Spinal cord (tissue), 10 donors: ENCODE measurements at places on chromosomes 5 and 9.

DNA sequence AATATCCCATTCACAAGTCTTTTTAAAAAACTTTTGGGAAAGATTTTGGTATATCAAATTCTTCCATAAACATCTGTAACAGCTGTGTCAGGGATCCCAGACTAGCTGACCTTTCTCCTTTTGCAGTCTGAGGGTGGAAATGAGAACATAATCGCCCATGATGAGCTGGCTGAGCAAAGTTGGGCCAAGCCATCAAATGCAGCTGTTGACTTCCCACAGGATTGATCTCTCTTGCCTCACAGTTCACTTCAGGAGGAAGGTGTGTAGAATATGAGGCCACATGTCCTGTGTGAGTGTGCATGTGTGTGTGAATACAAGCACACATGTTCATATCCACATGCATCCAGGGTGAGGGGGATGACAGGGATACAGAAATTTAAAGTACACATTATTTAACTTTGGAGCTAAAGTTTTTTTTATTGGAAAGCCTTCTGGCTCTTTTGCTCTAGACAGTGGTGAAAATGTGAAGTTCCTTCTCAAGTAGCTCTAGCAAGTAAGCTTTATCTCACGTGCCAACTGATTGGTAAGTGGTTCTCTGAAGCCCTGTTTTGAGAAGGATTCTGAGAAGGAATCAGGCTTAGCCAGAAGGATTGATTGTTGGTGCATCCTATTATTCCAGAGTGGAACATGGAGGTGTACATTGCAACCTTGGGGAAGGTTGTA is 468.8 kb upstream of the DMAC1 start:
- H3K27me3 ChIP-seq = no peaks in the 10 kb centered on the region
- no peak overlapping the region for H3K4me3 ChIP-seq
- no peak for DNase-seq
- H3K4me1 ChIP-seq = no peaks in the 10 kb centered on the region
- H3K27ac ChIP-seq = no peak overlapping the region

GRCh38 chr5:108125771-108126511 is 256.0 kb downstream of the FBXL17 start:
- H3K36me3 ChIP-seq = no peaks in the 10 kb centered on the region
- no peak overlapping the region for H3K27ac ChIP-seq
- H3K27me3 ChIP-seq = no peaks in the 10 kb centered on the region
- H3K4me1 ChIP-seq = no peaks in the 10 kb centered on the region

DNA sequence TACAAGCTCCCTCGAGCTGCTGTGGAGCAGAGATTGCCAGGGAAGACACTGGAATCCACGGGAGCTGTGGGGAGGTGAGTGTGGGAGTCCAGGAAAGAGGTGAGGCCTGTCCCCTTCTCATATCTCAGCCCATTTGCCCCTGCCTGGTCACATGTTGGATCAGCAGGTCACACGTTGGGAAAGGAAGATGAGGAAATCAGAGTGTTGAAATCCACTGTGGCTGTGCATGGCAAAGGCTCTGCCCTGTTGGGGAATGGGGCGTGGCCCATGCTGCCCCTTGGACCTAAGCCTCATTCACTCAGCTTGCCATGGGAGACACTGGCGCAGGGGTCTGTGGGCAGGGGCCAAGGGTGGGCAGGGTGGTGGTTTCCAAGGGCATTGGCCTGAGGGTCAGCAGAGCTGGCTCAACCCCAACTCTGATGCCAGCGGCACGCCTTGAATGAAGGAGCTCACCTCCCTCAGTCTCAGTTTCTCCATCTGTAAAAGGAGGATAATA is 85.4 kb upstream of the CPEB4 start:
- H3K27me3 ChIP-seq = no peaks in the 10 kb centered on the region
- H3K4me1 ChIP-seq = peaks cover 21% of the 10 kb centered on the region
- no peak overlapping the region for H3K4me3 ChIP-seq
- no peaks in the 10 kb centered on the region for H3K36me3 ChIP-seq

DNA sequence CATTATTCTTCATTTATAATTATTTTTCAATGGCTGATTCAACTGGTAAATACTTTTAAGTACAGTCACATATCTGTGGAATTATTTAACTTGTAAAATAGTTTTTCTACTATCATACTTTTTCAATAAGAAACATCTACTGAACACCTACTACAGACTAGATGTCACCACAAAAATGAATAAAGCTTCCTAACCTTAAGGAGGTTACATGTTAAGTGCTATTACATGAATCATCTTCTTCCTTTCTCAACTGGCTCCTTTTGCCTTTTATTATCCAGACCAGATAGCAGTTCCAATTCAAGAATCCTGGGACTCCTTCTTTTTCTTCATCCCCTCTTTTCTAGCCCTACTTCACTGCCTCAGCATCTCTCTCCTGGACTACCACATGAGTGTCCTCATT is 4.7 kb downstream of the PGGT1B start:
- H3K27me3 ChIP-seq = no peaks in the 10 kb centered on the region
- no peaks in the 10 kb centered on the region for H3K4me1 ChIP-seq
- DNase-seq = no peak
- H3K27ac ChIP-seq = no peak overlapping the region
- no peak overlapping the region for H3K4me3 ChIP-seq

- no peaks in the 10 kb centered on the region for H3K36me3 ChIP-seq
- no peak overlapping the region for H3K4me3 ChIP-seq
- H3K4me1 ChIP-seq = no peaks in the 10 kb centered on the region
- peak overlapping the region; percentile 21 for H3K27ac ChIP-seq
- H3K27me3 ChIP-seq = peaks cover 18% of the 10 kb centered on the region
- DNase-seq = no peak
These were observed 28.7 kb upstream of the PALM2AKAP2 start for GRCh38 chr9:109751253-109751652.

- H3K36me3 ChIP-seq = no peaks in the 10 kb centered on the region
- H3K4me3 ChIP-seq = no peak overlapping the region
- no peak for DNase-seq
- peaks cover 57% of the 10 kb centered on the region for H3K27me3 ChIP-seq
These were observed 134.6 kb upstream of the HAND1 start for GRCh38 chr5:154612666-154613065.

- no peaks in the 10 kb centered on the region for H3K36me3 ChIP-seq
- no peaks in the 10 kb centered on the region for H3K27me3 ChIP-seq
- no peak for DNase-seq
These were observed 277.4 kb downstream of the KIF4B start for GRCh38 chr5:155290937-155291336.

- no peak for DNase-seq
- no peaks in the 10 kb centered on the region for H3K36me3 ChIP-seq
- H3K27me3 ChIP-seq = no peaks in the 10 kb centered on the region
- no peak overlapping the region for H3K4me3 ChIP-seq
- H3K27ac ChIP-seq = no peak overlapping the region
- H3K4me1 ChIP-seq = peaks cover 20% of the 10 kb centered on the region
These were observed 54.5 kb upstream of the IFNK start for GRCh38 chr9:27469550-27469949.

- H3K4me3 ChIP-seq = no peak overlapping the region
- DNase-seq = peak; percentile 3
- peaks cover 52% of the 10 kb centered on the region for H3K4me1 ChIP-seq
- no peaks in the 10 kb centered on the region for H3K36me3 ChIP-seq
These were observed 288.7 kb downstream of the ZSWIM6 start for GRCh38 chr5:61620699-61621182.
